ENCODE measurements at places on chromosomes 6 and 20. TPM values are rescaled to one million over a fixed set of nuclear protein-coding genes. Genes with fewer than 3 reads are reported as not detected.

Gene MOCS3
- 7.0 TPM for total RNA-seq

Gene RBM24
- 1.4 TPM for total RNA-seq

Gene PAK5
- not detected for total RNA-seq

Gene HSPA1L
- total RNA-seq: 3.7 TPM

Gene OR2H2
- total RNA-seq: not detected

Gene MEP1A
- total RNA-seq: not detected

Gene RAB32
- 42.3 TPM for total RNA-seq

Gene ZC2HC1B
- not detected for total RNA-seq

Gene BFSP1
- 0.33 TPM for total RNA-seq

Gene GSTA2
- not detected for total RNA-seq

Gene HLA-DPB1
- total RNA-seq: 647 TPM

Gene CAP2
- total RNA-seq: 1.5 TPM

Gene HLA-DRB1
- 604 TPM for total RNA-seq

Gene CCR6
- 21.8 TPM for total RNA-seq

Gene ZBTB12
- total RNA-seq: 1.3 TPM

Gene CTAGE9
- total RNA-seq: not detected

Gene FAM83B
- total RNA-seq: not detected

Gene PTCRA
- total RNA-seq: 5.0 TPM

Gene ADGRF5
- total RNA-seq: 105 TPM

Gene TINAG
- not detected for total RNA-seq

Gene HLA-DMB
- total RNA-seq: 124 TPM

Gene RPP40
- 16.6 TPM for total RNA-seq

Gene C6orf141
- not detected for total RNA-seq

Gene WFDC5
- total RNA-seq: not detected

Gene MTFR2
- 1.9 TPM for total RNA-seq

Gene TNXB
- 67.3 TPM for total RNA-seq

Gene NKX2-2
- total RNA-seq: not detected

Gene AVP
- total RNA-seq: not detected

Gene LRP11
- 9.9 TPM for total RNA-seq

Gene SLC44A4
- 4.9 TPM for total RNA-seq

Gene TCF15
- total RNA-seq: 0.22 TPM

Gene C6orf15
- total RNA-seq: not detected

Gene NR2E1
- total RNA-seq: not detected

Gene COL9A1
- not detected for total RNA-seq

Gene SOX12
- total RNA-seq: 10.5 TPM

Gene CDH26
- 3.9 TPM for total RNA-seq

Gene HRH3
- not detected for total RNA-seq
